ENCODE measurements at places on chromosomes 12 and 14.
A peak's percentile ranks its signal among the peaks of the same experiment; 100 is the strongest.

DNA sequence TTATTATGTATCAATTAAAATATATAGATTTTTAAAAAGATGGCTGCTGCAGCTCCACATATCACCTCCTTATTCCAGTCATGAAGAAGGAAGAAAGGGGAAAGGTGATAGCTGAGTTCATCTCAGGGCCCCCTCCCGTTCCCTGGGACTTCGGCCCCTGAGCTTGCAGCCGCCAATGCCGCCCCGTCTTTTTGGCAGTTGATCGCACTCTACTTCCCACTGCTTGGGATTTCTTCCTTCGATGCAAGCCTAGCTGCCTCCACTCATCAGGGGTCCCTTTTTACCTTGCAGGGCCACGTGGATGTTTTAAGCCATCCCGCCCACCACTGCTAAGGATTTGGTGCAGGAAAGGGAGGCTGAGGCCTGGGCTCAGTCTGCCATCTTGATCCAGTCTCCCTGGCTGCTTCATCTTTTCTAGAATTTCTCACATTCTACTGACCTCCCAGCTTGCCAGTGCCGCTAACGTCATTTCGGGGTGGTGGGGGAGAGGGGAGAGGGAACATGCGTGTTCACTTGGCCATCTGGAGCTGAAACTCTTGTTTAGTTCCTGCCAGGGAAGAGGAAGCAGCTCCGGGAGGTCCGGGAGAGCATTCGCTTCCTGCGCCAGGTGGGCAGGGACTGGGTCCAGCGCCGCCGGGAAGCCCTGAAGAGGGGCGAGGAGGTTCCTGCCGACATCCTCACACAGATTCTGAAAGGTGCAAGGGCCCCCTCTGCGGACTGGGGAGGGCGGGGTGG is 31.3 kb downstream of the CYP46A1 start:
- peak; percentile 25 for DNase-seq

GRCh38 chr14:43729143-43729542 is 777.9 kb downstream of the FSCB start:
- DNase-seq = no peak

DNA sequence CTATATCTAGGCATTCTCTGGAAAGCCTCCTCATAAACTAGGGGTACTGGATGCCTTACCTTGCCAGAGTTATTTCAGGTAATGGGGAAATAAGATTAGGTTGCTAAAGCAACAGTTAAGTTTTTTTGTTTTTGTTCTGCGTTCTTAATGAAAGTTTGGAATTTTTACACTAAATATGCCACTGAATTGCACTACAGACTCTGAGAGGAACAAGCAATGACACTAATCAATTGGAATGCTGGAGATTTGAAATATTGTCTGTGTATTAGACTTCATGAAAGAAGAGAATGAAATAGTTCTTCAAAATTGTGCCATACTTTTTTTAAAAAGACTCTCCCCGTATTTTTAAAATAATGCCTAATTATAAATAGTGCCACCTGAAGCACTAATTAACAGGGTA is 287.8 kb downstream of the NAV3 start:
- no peak for DNase-seq

DNA sequence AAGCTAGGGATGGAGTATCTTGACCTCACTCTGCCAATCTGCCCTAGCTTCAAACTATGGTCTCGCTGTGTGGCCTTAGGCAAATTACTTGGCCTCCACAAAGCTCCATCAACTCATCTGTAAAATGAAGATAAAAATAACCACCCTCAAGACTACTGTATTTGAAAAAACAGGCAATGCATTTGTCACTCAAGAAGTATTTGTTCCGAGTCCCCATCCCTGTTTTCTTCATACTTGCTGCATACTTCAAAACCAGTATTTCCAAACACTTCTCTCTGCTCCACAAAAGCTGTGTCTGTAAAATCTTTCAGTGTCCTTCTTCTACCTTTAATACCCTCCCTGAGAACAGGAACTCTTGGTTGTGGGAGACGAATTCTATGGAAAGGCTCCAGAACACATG is 47.9 kb downstream of the GTF2A1 start:
- no peak for DNase-seq

- DNase-seq = no peak
Measured at GRCh38 chr12:67425394-67425793, 156.2 kb downstream of the CAND1 start.

DNA sequence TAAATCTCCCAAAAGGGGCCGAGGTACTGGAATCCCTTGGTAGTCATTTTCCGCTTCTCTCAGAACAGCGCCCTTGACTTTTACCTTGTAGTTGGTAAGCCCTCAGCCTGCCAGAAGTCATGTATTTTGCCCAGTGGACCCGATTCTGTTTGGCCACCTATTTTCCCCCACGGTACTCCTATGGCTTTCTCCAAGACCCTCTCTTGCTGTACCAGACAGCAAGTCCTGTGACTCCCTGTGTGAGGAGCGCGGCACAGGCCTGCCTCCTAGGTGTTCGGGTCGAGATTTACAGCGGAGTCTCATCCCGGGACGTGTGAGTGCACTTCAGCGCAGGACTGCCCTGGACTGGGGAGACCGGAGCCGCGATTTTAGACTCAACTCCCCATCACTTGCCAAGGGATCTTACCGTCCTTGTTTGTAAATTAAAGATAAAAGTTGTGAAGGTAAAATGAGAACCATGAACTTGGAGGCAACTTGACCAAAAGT is 1.1 kb upstream of the MBD6 start:
- no peak for DNase-seq

DNA sequence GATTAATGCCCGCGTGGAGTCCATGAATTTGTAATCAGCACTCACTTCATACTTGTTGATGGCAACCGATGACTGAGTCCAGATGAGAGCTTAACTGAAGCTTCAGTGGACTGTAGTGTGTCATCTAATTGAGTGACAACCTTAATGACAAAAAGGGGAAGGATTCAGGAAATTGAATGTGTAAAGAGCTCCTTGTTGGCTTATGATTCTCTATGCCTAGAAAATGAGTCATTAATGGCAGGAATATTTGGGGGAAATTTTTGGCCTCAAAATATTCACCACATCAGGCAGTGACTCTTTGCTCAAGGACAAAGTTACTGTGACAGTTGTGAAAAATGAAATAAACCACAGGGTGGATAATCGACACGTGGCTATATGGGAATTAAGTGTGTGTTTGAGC is 55.3 kb upstream of the STON2 start:
- DNase-seq = no peak

GRCh38 chr14:74414403-74415114 is 11.5 kb downstream of the SYNDIG1L start:
- DNase-seq = no peak

- no peak for DNase-seq
Measured at GRCh38 chr14:36339816-36340215, 19.4 kb upstream of the MBIP start.

- DNase-seq = no peak
Measured at GRCh38 chr12:24522736-24523135, 426.2 kb downstream of the BCAT1 start.

Data from NCI-H446 (cell line).